ENCODE measurements at places on chromosomes 1 and 21.

DNA sequence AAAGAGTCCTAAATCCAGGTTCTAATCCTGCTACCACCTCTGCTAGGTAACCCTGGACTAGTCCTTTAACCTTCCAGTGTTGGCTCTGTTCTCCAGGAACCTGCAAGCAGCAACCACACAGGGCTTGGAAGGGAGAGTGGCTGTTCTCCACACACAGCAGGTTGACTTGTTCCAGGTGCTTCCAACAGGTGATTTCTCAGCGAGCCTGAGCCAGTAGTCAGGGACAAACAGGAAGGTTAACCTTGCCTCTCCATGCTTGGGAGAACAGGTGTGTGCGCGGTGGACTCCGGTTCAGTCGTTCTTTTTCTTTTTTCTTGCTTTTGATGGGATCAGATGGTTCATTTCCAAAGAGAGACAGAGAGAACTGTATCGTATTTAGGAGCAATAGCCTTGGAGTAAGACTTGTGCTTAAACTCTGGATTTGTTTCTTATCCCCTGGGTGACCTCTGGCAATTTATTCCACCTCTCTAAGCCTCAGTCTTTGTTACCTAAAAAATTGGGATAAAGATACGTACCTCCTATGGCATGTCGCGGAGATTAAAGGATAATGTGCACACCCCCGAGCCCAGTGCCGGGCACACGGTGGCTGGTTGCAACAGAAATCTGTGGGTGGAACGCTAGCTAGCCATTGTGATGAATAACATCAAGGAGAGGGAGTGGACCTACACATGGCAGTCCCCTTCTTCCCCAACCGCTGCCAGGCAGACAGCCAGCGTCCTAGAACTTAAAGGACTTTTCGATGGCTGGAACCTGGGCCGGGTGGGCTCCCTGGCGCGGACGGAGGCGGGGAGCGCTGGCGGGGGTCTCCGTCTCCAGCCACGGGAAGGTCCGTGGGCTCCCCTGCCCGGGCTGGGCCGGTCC lies 583 bp upstream of the CACHD1 start:
- peak; percentile 62 for DNase-seq

GRCh38 chr1:225700164-225700821 lies 47.4 kb upstream of the ENAH start:
- DNase-seq: no peak

GRCh38 chr1:84836145-84836544 lies 56.9 kb downstream of the LPAR3 start:
- DNase-seq: no peak

GRCh38 chr1:214458541-214458940 lies 92.9 kb downstream of the PTPN14 start:
- no peak for DNase-seq

GRCh38 chr1:143665606-143666005 lies 306.2 kb downstream of the FAM72C start:
- DNase-seq: no peak

GRCh38 chr1:243396876-243397275 lies 141.0 kb downstream of the SDCCAG8 start:
- DNase-seq: no peak

- DNase-seq: no peak
Measured at GRCh38 chr1:25724966-25725365, 75.0 kb upstream of the SELENON start.

- no peak for DNase-seq
Measured at GRCh38 chr1:7363450-7363849, 407.6 kb upstream of the VAMP3 start.

DNA sequence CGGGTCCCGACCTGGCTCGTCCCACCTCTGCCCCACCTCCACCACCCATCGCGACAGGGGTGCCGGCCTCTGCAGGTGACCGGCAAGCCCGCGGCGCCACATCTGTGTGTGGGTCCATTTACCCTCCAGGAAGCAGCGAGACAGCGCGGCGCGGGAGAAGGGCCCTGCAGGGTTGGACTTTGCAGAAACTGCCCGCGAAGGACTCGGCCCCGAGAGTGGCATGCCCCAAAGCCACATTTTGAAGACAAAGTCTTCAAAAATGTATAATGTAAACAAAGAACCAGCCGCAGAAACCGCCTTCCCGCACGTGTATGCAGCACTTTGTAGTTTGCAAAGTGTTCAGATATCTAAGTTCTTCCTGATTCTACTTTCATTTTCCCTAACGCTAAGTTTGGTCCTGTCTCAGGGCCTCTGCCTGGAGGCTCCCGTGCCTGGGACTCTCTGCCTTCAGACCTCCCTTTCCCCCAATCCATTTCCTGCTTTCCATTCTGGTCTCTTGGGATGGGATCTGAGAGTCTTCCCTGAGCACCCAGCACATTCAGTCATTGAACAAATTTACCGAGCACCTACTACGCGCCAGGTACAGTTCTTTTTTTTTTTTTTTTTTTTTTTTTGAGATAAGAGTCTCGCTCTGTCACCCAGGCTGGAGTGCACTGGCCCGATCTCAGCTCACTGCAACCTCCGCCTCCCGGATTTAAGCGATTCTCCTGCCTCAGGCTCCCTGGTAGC lies 524 bp upstream of the TMCO4 start:
- DNase-seq: no peak

DNA sequence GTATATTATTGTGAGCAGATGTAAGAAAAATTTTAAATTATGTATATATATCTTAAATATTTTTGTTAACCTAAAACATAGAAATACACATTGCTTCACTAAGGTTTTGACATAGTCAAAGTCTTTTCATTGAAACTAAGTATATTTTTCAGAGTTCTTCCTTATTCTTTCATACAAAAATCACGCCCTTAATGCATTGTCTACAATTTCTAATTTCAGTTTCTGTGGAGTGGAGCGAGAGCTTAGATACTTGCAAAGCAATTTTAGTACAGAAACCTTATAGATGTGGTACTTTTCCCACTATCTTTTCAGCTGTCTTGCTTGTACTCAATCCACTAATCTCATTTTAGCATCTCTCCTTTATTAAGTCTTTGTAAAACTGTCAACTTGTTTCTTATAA lies 63.2 kb downstream of the CD58 start:
- DNase-seq: no peak

- no peak for DNase-seq
Measured at GRCh38 chr1:212640223-212640878, 31.8 kb downstream of the ATF3 start.

DNA sequence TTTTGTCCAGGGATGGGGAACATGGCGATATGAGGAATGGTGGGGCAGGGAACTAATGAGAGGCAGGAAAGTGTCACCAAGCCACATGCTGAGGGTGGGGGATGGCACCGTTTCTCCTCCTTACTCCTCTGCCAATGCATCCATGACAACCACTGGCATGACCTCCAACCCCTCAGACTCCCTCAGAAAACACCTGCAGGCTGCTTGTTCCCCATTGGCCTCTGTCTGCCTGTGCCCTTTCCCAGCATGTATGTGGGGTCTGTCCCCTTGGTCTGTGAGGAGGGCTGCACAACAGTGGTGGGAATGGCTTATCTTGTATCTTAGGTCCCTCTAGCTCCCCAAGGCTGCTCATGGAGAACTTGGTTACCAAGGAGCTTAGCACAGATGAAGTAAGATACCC lies 137.2 kb upstream of the NGF start:
- DNase-seq: no peak

DNA sequence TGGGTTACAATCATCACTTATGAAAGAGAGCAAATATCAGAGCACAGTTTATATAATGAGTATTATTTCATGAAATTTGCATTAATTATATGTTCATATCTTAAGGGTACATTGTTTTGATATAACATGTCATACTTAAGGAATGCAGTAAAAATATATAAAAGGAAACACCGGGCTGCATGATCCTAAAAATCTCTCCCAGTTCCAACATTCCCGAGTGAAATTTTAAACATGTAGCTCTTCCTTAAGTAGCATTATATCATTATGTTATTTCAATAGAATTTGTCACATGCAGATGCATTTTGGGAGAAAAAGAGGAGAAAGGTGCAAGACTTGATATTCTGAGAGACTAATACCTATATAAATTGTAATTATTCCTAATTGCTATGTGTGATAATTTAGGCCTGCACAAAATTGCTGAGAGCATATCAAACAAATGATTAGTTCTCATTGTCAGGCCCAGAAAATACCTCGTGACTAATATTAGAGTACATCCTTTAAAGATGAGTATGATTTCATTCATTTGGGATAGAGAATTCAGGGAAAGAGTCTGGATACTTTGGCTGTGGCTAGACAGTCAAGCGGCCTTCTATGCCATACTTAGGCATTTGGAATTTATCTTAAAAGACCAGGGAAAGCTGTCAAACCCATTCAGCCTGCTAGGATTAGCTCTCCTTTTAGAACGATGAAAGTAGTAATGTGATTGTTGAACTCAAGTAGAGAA lies 86.8 kb downstream of the ADGRL2 start:
- DNase-seq: no peak

- DNase-seq: no peak
Measured at GRCh38 chr21:19810779-19811178, 1187.4 kb upstream of the NCAM2 start.

DNA sequence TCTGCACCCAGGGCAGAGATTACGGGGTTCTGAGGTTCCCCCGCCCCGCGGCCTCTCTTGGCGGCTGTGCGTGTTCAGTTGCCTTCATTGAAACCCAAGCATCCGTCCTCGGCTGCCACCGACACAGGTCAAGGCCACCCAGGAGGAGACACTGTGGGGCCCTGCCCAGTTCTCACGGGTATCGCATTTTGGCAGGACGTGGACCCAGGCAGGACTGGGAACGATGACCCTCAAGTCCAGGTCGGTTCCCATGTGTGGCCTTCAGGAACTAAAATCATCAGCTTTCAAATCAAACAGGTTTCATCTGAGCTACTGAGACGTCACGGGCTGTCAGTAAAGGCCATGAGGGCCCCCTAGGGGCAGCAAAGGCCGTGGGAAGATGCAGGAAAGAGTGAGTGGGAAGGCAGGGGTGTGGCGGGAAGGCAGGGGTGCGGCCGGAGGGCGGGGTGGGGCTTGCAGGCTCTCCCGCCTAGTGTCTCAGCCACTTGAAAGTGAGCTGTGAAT lies 7.0 kb upstream of the C1orf174 start:
- no peak for DNase-seq

DNA sequence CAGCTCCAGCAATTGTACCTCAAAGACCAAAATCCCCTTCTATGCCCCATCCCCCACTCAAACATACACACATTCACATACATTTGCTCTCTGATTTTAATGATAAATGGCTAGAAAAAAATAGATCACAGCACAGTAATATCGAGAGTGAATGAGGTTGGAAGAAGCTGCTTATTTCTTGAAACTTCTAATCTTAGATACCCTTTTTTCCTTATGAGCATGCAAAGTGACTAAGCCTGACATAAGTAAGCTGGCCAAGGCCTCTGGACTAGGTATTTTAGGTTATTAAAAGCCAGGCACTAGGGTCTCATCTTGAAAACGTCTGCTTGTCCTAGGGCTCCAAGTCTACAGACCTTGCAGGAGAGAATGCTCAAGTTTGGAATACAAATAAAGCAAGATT lies 133.6 kb downstream of the TGFBR3 start:
- no peak for DNase-seq

- no peak for DNase-seq
Measured at GRCh38 chr1:168266644-168267186, 14.0 kb upstream of the TBX19 start.

GRCh38 chr1:42923367-42924081 lies 35.1 kb downstream of the SLC2A1 start:
- no peak for DNase-seq

GRCh38 chr1:2274231-2274928 lies 46.3 kb downstream of the SKI start:
- no peak for DNase-seq

- no peak for DNase-seq
Measured at GRCh38 chr1:46515576-46515975, 25.9 kb downstream of the DMBX1 start.

DNA sequence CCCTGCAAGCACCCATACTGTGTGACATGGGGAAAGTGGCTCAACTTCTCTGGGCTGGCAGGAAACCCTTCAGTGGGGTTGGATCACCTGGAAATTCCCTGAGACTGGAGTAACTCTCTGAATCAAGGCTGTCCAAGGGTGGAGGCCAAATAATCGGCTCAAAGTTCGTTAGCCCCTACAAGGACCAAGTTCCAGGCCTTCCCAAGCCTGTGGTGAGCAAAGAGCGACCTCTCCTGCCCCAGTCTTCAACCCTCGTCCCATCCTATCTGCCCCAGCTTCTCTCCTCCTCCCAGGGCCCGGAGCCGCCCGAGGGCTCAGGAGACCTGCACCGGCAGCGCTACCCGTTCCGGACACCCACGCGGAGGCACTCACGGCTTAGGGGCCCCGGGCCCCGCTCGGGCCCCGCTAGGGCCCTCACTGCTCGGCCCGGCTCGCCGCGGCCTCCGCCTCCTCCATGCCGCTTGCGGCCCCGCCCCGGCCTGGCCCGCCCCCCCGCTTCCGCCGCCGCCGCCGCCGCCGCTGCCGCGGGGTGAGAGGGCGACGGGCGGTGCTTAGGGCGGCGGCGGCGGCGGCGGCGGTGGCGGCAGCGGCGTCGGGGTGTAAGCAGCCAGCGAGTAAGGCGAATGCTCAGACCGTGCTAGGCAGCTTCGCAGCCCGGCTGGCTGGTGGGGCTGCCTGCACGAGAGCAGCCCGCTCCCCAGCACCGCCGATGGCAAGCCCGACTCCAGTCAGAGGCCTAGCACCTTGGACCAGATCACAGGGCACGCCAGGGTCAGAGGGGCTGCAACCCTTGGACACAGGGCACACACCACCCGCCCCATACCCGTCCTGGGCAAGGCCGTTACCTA lies at the start of gene POMGNT1:
Gene POMGNT1 (minus strand): TSS at position 471 of the 848 bp plus-strand sequence. CDS start 613 bp downstream, outside the sequence.
- DNase-seq: peak; percentile 47

DNA sequence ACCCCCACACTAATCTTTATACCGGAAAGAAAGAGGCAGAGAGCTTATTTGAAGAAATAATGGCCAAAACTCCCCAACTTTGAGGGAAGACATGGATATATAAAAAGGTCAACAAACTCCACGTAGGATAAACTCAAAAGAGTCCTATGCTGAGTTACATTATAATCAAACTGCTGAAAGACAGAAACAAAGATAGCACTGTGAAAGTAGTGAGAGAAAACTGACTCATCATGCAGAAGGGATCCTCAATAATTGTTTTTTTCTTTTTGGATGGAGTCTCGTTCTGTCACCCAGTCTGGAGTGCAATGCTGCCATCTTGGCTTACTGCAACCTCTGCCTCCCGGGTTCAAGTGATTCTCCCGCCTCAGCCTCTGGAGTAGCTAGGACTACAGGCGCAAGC lies 48.5 kb upstream of the TTC39A start:
- no peak for DNase-seq

- DNase-seq: no peak
Measured at GRCh38 chr1:163703794-163704193, 382.0 kb downstream of the NUF2 start.

- no peak for DNase-seq
Measured at GRCh38 chr1:169316556-169316955, 51.0 kb downstream of the NME7 start.

GRCh38 chr1:26276432-26276838 lies 3.5 kb upstream of the SH3BGRL3 start:
- DNase-seq: no peak

- no peak for DNase-seq
Measured at GRCh38 chr1:213050745-213051126, 305 bp upstream of the RPS6KC1 start.

DNA sequence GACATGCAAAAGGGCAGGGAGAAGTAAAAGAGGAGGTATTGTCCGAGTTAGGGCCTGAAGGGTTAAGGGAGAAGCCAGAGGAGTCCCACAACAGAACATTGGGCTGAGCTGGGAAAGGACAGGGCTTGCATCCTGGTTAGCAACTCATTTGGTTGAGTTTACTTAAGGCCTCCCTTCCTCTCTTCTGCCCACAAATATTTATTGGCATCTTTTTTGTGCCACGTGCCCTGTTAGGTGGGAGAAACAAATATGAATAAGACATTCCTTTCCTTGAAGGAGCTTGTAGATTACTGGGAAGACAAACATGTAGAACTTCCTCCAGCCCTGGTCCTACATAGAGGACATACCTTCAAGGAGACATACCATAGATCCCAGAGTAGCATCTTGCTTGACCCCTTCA lies 53.0 kb upstream of the PRELP start:
- no peak for DNase-seq
